ENCODE measurements at places on chromosomes 3 and 15.
A peak's percentile ranks its signal among the peaks of the same experiment; 100 is the strongest.

DNA sequence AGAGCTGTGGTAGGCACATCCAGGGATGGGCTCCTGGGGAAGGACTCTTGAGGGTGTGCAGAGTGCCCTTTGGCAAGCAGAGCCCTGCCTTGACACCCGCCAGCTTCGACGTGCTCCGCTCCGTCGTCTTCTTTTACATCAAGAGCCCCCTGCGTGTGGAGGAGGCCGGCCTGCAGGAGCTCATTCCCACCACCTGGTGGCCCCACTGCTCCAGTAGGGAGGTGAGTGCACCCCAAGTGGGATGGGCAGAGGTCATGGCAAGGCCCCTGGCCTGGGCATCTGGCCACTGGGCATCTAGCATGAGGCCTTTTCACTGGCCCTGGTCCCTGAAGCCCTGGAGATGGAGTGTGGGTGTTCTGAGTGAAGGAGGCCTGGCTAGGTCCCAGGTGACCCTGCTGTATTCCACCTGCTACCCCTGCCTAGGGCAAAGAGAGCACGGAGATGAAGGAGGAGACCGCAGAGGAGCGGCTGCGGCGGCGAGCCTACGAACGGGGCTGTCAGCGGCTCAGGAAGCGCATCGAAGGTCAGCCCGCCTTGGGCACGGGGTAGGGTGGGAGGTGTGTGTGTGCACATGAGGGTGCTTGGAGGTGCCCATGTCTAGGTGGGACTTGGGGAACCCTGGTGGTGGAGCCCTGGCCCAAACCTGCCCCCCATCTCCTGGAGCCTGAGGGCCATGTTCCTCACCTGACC lies 12.2 kb downstream of the RNF123 start:
- DNase-seq = no peak

- no peak for DNase-seq
Measured at GRCh38 chr3:114272271-114272670, 21.6 kb upstream of the TIGIT start.

- DNase-seq = no peak
Measured at GRCh38 chr15:38517312-38517975, 47.2 kb downstream of the RASGRP1 start.

DNA sequence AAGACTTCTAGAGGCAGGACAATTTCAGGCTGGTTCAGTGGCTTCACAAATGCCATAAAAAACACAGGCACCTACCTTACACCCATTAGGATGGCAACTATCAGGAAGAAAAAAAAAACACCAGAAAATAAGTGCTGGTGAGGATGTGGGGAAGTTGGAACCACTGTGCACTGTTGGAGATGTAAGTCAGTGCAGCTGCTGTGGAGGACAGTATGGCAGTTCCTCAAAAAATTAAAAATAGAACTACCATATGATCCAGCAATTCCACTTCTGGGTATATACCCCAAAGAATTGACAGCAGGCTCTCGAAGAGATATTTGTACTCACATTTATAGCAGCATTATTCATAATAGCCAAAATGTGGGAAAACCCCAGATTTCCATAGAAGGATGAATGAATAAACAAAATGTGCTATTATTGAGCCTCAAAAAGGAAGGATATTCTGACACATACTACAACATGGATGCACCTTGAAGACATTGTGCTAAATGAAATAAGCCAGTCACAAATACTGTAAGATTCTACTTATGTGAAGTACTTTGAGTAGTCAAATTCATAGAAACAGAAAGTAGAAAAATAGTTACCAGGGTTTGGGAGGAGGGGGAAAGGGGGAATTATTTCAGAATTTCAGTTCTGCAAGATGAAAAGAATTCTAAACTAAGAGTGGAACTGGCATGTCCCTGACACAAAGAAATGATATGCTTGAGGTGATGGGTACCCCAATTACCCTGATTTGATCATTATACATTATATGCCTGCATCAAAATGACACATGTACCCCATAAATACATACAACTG lies 40.9 kb downstream of the NR1D2 start:
- no peak for DNase-seq

DNA sequence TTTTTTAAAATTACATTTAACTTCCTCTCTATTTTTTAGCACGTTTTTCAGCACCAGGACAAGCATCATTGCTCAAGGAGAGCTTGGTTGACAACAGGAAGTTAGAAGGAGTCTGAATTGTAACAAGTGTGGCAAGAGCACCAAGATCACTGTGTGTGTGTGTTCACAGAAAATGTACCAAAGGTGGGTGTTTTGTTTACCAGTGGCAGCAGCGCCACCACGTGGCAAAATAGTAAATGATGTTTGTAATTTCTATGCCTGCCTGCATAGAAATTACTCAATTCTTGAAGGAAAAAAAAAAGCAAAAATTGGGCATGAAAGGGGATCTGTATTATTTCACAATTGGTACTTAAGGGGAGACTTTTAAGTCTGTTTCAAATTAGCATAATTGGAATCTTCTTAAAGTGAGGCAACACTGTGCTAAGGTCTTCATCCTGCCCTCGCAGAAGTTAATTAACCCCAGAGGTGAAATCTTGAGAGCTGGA lies 7.4 kb upstream of the U2SURP start:
- peak; percentile 28 for DNase-seq

GRCh38 chr3:14773691-14774128 lies 45.1 kb upstream of the FGD5 start:
- DNase-seq = no peak

Data from activated T-helper 1 cell treated with anti-CD3 and anti-CD28 coated beads, Interleukin-2, amount 50 U/mL, for 16 hours (primary cell).